H9 (cell line): ENCODE measurements at places on chromosomes 13 and 19.

DNA sequence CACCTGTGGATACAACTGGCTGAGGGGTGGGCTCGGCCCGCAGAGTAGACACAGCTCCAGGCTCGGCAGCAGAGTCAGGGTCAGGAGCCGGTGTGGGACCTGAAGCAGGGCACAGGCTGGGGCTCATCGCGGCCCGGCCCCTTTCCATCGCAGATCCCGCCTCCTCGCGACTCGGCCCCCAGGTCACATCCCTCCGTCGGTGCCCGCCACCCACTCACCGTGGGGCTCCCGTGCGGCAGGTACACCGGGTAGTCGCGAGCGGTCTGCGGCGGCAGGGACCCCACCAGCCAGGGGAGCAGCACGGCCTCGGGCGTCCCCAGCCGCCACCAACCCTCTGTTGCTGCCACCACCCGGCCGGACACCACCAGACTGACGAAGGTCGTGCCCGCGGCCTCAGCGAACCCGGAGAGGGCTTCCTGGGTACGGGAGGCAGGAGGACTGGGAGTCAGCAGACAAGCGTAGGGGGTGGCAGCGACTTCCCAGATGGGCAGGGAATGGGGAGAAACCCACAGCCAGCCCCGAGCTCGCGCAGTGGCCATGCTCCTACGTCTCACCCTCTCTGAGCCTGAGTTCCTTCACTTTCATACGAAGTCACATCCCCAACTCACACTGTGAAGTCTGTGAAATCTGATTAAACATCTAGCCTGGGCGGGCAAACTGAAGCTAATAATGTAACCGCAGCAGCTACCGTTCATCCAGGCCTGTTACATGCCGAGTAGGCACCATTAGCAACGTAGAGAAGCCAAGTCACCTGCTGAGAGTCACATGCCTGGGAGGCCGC, 3.7 kb downstream of the FUZ start:
- DNase-seq, result peak; percentile 77

DNA sequence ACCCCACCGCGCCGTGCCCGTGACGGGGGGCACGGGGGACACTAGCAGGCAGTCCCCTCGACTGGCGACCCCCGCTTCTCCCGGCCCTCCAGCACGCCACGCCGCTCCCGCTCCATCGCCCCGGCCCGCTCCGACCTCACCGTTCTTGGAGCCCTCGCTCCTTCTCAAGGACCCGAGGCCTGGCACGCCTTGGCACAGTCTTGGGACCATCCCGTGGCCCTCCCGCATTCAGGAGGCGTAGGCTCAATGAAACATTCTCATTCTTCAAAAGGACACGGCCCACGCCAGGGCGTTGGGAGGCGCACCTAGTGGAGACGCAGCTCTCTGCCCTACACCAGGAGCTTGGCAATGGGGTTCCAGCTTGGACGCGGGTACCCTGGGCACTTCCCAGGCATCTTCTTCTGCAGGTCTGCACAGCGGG, 473 bp upstream of the CERS1 start:
- no peak for DNase-seq

- DNase-seq, result no peak
Observed at GRCh38 chr19:40923934-40924391, 41.9 kb upstream of the CYP2A7 start.

DNA sequence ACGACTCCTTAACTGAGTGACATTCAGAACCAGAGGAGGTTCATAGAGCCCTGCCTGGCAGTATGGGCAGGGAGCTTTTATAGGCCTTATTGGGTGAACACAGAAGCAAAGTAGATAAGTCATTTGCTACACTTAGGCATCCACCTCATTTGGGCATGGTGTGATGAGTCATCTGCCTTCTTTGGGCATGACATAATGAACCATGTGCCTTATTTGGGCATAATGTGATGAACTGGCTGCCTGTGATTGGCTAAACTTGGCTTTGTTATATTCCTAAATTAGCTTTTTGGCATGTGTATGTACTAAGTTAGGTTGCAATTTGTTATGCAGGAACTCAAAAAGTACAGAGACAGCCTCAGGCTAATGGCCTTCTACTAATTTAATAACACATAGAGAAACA, 2210.2 kb upstream of the PCDH20 start:
- DNase-seq, result no peak

- DNase-seq, result no peak
Observed at GRCh38 chr13:77476456-77476855, 59.0 kb upstream of the SCEL start.

DNA sequence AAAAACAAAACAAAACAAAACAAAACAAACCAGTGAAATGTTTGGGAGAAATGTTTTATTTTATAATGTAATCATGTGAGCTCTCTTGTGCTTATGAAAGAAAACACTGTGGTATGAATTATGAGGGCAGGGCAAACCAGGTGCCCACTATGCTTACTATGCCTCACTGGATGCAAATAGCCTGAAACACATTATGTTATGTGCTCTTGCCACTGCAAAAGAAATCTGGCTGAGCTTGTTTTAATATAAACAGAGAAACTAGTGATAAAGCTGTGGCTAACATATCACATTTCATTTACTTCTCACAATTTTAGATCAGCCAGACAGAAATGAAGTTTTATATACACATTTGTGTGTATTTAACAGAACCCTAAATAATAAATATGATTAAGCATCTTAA, 8.7 kb upstream of the NBEA start:
- no peak for DNase-seq

DNA sequence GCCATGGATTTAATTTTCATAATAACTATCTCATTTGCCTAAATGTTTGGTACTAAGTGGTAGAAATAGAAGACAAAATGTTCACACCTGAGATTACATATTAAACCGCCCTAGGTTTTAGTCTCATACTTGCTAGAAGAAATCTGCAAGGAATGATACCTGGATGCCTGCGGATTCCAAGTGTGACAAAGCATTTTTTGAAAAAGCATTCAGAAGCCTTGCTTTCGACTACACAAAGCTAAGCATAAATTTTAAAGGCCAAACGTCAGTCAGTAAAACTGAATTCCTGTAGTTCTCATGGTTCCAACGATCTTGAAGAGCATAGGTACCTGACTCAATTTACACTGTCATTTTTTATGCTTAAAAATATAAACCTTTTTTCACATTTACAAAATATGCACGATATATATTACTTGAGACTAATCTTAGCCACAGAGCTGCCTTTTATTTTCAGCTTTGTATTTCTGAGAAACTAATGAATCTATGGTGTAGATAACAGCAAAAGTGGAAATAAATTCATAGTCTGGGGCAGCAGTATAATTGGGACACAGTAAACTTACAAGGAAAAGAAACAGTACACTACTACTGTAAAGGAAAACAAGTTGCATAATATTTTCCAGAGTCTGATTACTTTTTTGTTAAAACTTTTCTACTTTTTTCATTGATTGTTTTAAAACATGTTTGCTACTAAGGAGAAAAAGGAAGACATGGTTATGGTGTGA, 1.2 kb upstream of the LRRC63 start:
- no peak for DNase-seq

DNA sequence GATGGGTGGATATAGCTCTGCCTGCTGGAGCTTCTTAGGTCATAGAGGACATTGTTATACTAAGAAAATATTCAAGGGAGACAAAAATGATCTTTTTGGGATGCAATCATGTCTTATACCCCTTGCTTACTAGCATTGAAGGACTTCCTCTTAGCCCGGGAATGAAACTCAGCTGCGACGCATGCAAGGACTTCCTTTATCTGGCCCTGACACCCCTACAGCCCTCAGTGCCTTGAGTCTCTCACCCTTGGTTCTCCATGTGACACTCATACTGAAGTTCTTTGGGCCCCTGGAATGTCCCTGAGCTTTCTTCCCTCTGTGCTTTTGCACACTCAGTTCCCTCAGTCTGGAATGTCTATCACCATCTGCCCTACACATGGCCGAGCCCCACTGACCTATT, 72.5 kb upstream of the MTIF3 start:
- no peak for DNase-seq

GRCh38 chr13:36548129-36548528, 115.8 kb downstream of the CCNA1 start:
- no peak for DNase-seq

DNA sequence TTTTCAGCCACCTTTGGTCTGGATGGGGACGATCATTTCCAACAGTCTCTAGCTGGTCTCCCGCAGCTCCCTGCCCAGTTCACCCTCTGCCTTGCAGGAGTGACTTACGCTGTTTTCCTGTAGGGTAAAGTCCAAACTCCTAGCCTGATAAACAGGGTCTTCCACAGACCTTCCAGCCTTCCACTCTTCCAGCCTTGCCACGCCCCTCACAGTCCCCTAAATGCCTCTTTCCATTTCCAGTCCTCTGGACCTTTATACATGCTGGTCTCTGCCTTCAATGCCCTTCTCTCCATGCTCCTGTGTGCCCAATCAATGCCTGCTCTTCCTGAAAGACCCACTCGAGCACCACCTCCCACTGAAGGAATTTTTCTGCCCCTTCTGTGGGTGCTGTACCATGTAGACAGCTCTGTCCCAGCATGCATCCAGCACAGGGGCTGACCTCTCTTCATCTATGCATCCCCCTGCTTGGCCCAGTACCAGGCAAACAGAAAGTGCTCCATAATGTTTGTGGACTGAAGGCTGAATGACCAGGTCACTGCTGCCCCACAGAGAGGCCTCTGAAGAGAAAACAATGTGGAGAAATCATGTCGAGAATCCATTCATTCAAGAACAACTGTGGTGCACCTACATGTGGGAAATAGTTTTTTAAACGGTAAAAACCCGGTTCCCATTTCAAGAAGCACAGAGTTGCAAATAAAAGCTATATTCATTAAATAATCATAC, 4.6 kb downstream of the ATP7B start:
- no peak for DNase-seq

DNA sequence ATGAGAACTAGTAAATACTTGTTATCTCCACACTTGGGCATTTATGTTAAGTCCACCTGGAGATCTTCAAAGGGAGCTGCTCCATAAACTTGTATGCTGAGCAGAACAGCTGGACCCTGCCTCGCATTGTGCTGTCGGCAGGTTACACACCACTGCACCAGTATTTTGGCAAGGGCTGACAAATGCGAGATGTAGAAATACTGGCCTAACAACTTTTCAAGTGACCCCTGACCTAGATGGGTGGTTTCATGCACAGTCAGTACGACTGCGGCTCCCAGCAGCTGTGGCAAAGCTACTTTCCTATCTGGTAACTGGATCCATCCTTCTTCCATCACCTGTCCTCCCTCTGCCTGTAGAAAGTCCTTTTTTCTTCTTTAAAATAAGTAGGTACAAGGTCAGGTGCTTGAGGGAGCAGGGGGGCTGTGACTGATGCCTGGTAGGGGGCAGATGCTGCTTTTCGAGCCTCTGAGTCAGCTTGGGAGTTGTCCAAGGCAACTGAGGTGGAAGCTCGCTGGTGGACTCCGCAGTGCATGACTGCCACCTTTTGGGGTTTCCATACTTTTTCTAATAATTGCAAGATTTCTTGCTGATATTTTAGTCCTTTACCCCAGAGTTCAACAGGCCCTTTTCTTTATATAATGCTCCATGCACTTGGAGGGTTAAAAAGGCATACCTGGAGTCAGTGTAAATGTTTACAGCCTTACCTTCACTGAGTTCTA, 86.8 kb downstream of the SLC25A15 start:
- no peak for DNase-seq

DNA sequence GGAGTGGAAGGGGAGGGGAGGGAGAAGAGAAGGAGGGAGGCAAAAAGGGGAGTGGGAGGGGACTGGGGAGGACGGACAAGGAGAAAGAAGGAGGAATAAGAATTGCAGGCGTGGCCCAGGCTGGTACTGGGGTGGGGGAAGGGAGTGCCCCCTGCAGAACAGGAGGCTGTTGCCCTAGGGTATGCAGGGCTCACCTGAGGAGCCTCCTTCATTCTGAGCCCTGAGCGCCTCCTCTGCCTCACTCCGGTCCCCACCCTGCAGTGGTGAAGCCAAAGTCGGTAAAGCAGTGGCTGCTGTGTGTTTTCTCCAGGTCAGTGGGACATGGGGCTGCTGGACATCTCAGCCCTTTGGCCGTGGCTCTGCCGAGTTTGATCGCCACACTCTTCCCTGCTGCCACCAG, 9.1 kb upstream of the CDC16 start:
- no peak for DNase-seq

GRCh38 chr13:103952183-103952582, 886.0 kb upstream of the SLC10A2 start:
- DNase-seq, result no peak

GRCh38 chr19:5447700-5448311, 7.4 kb upstream of the ZNRF4 start:
- no peak for DNase-seq

DNA sequence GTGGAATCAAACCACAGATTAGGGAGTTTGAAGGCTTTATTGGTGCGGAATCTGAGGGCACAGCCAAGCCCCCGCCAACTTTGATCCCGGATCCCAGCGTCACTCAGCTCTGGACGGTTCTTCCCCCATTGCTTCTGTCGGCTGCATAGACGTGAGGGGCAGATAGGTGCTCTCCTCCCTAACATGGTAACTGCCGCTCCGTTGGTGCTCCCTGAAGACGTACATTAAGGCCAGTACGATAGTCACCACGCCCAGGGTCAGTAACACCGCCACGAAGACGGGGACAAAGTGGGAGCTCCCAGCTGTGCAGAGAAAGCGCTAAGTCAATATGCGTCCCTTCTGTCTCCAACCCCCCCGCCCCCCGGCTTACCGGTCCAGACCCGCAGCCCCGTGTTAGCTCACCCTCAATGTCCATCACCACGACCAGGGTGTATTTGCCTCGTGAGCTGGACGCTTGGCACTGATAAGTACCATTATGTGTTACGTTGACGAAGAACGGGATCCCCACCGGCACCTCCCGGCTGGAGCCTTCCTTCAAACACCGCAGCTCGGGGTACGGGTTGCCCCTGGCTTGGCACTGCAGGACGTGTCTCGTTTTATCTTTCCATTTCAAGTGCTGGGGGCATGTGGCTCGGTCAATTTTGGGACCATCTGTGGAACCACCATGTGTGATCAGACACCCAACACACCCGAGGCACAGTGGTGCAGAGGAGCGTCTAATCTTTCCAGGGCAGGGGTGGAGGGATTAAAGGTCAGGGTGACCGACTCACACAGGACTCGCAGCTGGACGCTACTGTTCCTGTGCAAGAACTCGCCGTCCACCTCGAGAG, 644 bp upstream of the RAVER1 start:
- no peak for DNase-seq
